Neural crest cell (in vitro differentiated cells): ENCODE measurements at places on chromosomes 2 and 18.

- no peak for DNase-seq
Observed at GRCh38 chr2:74481431-74481830, 1.4 kb downstream of the CCDC142 start.

GRCh38 chr2:17000184-17000482 is 334.5 kb upstream of the CYRIA start:
- no peak for DNase-seq

GRCh38 chr2:135641156-135642068 is 100.2 kb upstream of the UBXN4 start:
- no peak for DNase-seq

DNA sequence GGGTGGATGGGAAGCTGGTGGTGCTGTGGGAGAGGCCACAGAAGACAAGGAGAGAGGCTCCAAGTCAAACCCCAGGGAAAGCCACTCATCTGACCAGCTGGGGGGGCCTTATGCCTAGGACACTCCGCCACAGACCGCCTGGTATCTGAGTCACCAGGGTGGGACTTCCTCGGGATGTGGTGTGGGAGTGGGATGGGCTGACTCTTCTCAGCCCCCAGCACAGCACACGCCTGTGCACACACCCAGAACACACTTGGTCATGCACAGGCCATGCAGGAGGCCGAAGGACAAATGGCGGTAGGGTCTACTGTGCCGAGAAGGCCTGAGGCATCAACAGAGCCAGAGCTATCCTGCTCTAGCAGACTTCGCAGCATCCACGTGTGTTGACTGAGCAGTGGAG is 136.4 kb downstream of the INHBB start:
- no peak for DNase-seq

DNA sequence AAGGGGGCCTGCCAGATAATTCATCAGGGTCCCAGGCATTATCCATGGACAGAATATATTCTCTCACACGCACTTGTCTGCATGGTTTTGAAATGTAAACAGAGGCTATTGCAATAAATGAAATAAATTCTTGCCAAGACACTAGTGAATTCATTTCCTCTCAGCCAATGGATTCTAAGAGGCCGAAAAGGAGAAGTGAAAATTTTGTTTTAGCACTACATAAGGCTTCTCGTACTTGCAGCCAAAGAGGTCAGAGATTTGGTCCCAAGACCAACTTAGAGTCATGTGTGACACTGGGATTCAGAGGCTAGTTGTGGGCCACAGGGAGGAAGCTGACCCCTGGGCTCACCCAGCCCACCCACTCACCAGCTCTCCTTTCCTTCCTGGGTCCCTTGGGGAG is 184.1 kb upstream of the GLI2 start:
- DNase-seq: no peak
